ENCODE measurements at places on chromosomes 5 and 9.

DNA sequence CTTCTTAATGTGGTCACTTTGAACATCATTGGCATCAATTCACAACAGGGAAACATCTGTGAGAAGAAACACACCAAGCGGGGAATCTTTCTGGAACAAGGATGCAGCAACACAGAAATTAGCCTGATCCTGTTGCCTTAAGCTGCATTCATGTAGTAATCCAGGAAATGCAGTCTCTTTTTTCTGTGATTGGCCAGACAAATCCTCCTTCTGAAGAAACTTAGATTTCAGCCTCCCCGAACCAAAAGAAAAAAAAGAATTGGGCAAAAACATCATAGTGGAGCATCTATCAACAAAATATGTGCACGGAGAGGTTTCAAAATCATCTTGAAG is 7.2 kb upstream of the XPA start:
- DNase-seq, result no peak

- no peak for DNase-seq
Measured at GRCh38 chr5:14223372-14223771, 80.2 kb downstream of the TRIO start.

- no peak for DNase-seq
Measured at GRCh38 chr9:75541734-75542133, 348.7 kb upstream of the PCSK5 start.

DNA sequence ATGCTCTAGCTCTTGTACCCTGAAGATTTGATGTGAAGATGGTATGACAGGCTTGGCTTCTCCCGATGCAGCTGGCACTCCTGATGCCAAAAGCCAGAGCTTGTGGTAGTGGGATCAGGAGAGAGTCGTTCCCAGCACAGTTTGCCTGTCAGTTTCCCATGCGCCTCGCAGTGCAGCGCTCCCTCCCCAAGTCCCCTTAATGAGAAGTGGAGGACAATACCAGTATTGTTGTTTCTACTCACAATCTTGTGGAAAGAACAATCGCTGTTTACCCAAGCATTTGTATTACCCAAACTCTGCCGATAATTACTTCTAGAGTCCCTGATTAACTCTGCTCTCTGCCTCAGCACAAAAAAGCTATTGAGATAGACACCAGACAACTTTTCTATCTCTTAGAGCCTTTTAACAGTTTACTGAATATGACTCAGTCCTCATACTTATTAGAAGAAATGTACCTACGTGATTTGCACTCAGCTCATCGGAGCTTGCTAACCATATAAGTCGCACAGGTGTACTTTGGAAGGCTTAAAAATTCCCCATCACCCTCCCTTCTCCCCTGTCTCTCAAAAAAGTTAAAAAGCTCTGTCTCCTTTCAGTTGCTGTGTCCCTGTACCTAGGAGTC is 283.2 kb upstream of the TMEM161B start:
- no peak for DNase-seq

GRCh38 chr5:107858324-107858723 is 187.6 kb upstream of the EFNA5 start:
- no peak for DNase-seq

Measured in gastrocnemius medialis (tissue), 4 donors.